Colonic mucosa (tissue), 4 donors: ENCODE measurements at places on chromosomes 3 and 15. TPM values are rescaled to one million over a fixed set of nuclear protein-coding genes. Genes with fewer than 3 reads are reported as not detected.

DNA sequence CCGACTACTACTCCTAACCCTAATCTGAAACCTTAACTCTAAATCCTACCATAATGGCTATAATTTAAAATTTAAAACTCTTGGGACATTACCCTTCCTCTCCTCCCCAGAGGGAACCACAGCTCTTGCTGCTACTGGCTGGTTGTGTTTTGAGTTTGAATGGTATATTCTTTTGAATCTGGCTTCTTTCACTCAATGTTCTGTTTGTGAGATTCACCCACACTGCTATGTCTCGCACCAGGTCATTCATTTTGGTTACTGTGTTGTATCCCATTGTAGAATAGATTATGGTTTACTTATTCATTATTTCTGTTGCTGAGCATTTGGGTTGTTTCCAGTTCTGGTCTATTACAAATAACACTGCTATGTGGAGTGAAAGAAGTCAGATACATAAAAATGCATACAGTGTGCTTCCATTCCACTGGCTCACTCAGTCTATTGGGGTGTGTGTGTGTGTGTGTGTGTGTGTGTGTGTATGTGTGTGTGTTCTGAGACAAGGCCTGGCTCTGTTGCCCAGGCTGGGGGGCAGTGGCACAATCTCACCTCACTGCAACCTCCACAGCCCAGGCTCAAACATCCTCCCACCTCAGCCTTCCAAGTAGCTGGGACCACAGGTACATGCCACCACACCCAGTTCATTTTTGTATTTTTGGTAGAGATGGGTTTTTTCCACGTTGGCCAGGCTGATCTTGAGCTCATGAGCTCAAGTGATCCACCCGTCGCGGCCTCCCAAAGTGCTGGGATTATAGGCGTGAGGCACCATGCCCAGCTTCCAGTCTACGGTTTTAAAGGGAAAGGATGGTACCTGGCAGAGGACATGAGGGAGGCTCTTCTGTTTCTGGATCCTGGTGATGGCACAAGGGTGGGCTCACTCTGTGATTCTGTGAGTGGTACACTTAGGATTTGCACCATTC is 19.2 kb upstream of the SYNM start:
- no peaks in the 10 kb centered on the region for H3K4me1 ChIP-seq
- H3K36me3 ChIP-seq, result no peaks in the 10 kb centered on the region
- no peak overlapping the region for H3K4me3 ChIP-seq
- H3K27me3 ChIP-seq, result no peaks in the 10 kb centered on the region
- H3K27ac ChIP-seq, result no peak overlapping the region
- DNase-seq, result no peak

DNA sequence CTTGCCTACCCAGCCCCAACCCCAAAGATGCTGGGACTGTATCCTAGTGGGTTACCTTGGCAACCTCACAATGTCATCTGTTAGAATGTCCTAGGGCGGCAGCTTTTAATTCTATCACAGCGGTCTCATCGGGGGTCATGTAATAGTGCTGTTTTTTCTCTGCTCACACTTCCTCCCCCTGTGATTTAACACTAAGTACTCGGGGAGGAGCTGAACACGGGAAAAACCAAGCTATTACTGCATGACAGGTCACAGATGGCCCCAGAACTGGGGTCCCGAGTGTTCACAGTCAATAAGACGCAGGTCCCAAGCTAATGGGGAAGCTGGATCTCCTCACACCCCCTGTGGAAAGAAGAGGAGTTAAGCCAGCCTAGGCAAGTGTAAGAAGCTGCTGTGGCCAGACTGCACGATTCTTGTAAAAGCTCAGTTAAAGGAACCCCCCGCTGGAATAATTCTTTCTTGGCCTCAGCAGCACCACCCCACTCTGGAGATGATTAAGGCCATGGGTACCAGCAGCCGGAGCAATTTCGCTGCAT is 2.5 kb upstream of the RFTN1 start:
- H3K4me1 ChIP-seq, result no peaks in the 10 kb centered on the region
- peaks cover 3% of the 10 kb centered on the region for H3K27me3 ChIP-seq
- no peak overlapping the region for H3K27ac ChIP-seq
- H3K4me3 ChIP-seq, result no peak overlapping the region
- H3K36me3 ChIP-seq, result no peaks in the 10 kb centered on the region
- DNase-seq, result no peak

DNA sequence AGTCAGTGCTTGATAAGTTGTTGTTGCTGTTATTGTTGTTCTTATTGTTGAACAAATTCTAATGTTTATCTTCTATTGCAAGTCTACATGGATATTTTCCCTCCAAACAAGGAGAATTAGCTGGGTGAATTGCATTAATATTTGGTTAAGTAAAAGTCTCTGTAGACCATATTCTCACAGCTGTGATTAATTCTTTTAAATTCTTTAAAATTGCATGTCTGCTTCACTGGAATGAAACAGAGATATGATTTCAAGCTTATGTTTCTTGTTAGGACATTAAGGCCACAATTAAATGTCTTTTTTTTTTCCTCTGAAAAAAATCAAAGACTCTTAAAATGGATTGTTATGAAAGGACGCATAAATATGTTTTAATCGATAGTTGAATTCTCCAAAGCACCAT is 153.4 kb downstream of the EBLN2 start:
- no peak overlapping the region for H3K4me3 ChIP-seq
- no peaks in the 10 kb centered on the region for H3K36me3 ChIP-seq
- H3K27ac ChIP-seq, result no peak overlapping the region

SLC22A14 gene
- 0.44 TPM for total RNA-seq

SLC28A1 gene
- total RNA-seq, result not detected

XYLB gene
- total RNA-seq, result 17.4 TPM

DNA sequence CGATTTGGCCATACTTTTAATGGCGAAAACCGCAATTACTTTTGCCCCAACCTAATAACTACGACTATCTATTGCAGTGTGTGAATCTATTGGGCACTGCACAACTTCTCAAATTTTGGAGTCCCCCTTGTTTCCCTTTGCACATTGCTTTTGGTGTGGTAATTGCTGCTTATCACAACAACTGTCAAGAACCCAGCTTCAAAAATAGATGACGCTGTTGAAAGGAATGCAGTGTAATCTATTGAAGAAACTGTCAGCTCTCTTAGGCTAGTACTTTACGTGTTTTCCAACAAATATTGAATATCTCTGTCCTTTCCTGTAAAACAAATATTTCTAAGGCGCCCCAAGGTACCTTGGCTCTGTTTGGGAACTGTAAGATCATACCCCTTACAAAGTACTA is 222.8 kb upstream of the UBE2E2 start:
- no peaks in the 10 kb centered on the region for H3K27me3 ChIP-seq
- no peaks in the 10 kb centered on the region for H3K4me1 ChIP-seq
- H3K36me3 ChIP-seq, result no peaks in the 10 kb centered on the region

- H3K4me3 ChIP-seq, result no peak overlapping the region
- no peaks in the 10 kb centered on the region for H3K27me3 ChIP-seq
- peaks cover 6% of the 10 kb centered on the region for H3K4me1 ChIP-seq
- H3K27ac ChIP-seq, result no peak overlapping the region
- H3K36me3 ChIP-seq, result no peaks in the 10 kb centered on the region
Measured at GRCh38 chr3:4712109-4712508, 219.0 kb downstream of the ITPR1 start.

DNA sequence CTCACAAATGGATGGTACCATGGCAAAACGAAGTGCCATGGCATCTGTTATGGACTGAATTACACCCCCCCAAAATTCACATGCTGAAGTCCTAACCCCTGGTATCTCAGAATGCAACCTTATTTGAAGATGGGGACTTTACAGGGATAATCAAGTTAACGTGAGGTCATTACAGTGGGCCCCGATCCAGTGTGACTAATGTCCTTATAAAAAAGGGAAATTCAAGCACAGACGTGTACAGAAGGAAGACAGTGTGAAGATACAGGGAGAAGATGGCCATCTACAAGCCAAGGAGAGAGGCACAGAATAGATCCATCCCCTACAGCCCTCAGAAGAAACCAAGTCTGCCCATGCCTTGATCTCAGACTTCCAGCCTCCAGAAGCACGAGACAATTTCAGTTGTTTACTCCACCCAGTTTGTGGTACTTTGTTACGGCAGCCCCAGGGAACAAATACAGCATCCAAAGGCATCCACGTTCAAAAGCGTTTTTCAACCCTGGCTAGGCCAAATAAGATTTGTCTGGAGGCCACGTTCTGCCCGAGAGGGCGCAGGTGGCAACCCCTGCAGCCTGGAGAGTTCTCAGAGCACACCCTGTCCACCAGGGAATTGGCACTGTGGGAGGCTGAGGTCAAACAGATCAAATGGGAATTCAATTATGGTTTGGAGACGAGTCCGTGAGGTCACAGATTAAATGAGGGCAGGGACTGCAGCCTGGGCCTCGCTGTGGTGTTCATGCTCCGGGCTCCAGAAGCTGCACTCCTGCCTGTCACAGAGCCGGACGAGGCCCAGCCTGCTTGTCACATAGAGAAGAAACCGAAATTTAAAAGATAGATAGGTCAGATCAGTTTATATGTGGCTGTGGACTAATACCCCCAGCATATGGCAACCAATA is 494.8 kb downstream of the SHQ1 start:
- H3K4me3 ChIP-seq, result no peak overlapping the region
- no peaks in the 10 kb centered on the region for H3K36me3 ChIP-seq
- no peak for DNase-seq
- H3K4me1 ChIP-seq, result no peaks in the 10 kb centered on the region
- no peak overlapping the region for H3K27ac ChIP-seq

DNA sequence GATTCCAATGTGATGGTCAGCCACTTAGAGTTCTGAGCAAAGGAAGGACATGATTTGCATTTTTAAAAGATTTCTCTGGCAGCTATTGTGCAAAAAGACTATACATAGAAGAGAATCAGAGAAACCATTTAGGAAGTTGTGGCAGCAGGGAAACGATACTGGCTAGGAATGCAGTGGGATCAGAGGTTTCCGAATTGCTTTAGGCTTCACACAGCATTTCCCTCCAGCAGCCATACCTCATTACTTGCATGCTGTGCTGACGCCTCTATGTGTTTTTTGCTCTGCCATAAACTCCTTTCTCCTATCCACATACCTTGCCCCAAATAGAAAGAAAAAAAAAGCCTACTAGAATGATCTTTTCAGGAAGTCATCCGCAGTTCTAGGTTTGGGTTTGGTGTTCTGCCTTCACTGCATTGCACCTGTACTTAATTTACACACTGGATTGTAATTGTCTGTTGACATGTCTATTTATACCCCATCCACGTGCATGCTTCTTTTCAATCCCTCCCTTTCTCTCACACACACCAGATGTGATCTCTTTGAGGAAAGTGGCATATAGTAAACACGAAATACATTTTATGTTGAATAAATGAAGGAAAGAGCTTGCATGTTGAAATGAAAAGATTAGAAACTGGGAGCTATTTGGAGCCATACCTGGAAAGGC is 860.3 kb upstream of the SEMA6D start:
- H3K4me1 ChIP-seq, result no peaks in the 10 kb centered on the region
- no peak for DNase-seq
- H3K27me3 ChIP-seq, result no peaks in the 10 kb centered on the region
- no peak overlapping the region for H3K27ac ChIP-seq

DOCK3 gene
- 0.02 TPM for total RNA-seq

CLDND1 gene
- total RNA-seq, result 97.8 TPM

GRCh38 chr15:81174125-81174791 is 22.4 kb upstream of the IL16 start:
- no peaks in the 10 kb centered on the region for H3K36me3 ChIP-seq
- H3K27ac ChIP-seq, result no peak overlapping the region
- no peak overlapping the region for H3K4me3 ChIP-seq
- H3K4me1 ChIP-seq, result no peaks in the 10 kb centered on the region
- DNase-seq, result no peak

STRC gene
- 1.1 TPM for total RNA-seq

- H3K27me3 ChIP-seq, result no peaks in the 10 kb centered on the region
- H3K4me3 ChIP-seq, result no peak overlapping the region
- no peak overlapping the region for H3K27ac ChIP-seq
- no peak for DNase-seq
- no peaks in the 10 kb centered on the region for H3K36me3 ChIP-seq
Measured at GRCh38 chr3:13768453-13768852, 111.4 kb downstream of the WNT7A start.

LYSMD2 gene
- 7.8 TPM for total RNA-seq

DNA sequence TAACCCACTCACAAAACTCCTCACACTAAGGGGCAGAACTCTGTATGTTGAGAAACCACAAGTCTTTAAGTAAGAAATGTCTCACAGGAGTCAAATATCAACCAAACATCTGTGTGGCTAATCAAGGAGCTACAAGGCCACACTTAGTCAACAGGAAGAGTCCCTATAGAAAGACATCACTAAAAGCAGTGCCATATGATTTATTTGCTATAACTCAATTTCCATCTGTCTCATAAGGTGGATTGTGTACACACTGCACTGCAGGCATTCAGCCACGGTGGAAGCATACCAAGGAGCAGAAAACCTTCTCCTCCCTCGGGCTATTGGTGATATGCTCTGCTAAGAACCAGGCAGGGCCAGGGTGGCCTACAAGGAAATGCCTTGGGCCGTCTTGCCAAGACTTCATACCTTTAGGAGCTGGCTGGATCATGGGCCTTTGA is 197.6 kb upstream of the CFAP20DC start:
- DNase-seq, result no peak
- H3K27me3 ChIP-seq, result no peaks in the 10 kb centered on the region
- no peaks in the 10 kb centered on the region for H3K36me3 ChIP-seq

GPR27 gene
- 0.61 TPM for total RNA-seq

- no peak for DNase-seq
- H3K4me3 ChIP-seq, result no peak overlapping the region
- no peak overlapping the region for H3K27ac ChIP-seq
- H3K27me3 ChIP-seq, result no peaks in the 10 kb centered on the region
- H3K4me1 ChIP-seq, result no peaks in the 10 kb centered on the region
Measured at GRCh38 chr3:157373783-157374182, 62.9 kb upstream of the PTX3 start.

DNA sequence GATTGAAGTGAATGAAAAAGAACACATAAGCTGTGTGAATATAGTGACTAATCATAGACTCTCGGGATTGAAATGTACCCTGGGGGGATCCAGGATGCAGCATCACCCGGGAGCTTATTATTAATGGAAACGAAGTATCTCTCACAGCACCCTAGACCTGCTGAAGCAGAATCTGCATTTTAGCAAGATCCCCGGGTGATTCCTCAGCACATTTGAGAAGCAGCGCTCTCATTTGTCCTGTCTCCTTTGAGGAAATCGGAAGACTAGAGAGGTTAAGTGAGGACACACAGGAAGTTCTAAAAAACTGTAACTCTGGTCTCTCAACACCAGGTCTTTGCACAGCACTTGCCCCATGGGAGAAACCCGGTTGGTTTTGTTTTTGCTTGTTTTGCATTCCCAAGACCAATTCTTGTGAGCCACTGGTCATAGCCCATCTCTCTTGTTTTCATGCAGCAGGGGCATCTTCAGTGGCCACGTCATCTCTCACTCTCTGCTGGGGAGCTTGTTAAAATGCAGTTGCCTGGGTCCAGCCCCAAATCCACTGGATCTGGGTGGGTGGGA is 30.2 kb downstream of the ZNF710 start:
- H3K27ac ChIP-seq, result peak overlapping the region; percentile 23
- no peak for DNase-seq
- peaks cover 42% of the 10 kb centered on the region for H3K4me1 ChIP-seq
- H3K27me3 ChIP-seq, result no peaks in the 10 kb centered on the region
- H3K36me3 ChIP-seq, result no peaks in the 10 kb centered on the region

- H3K27ac ChIP-seq, result no peak overlapping the region
- H3K4me3 ChIP-seq, result no peak overlapping the region
- H3K36me3 ChIP-seq, result no peaks in the 10 kb centered on the region
- no peak for DNase-seq
- no peaks in the 10 kb centered on the region for H3K27me3 ChIP-seq
Measured at GRCh38 chr3:14843321-14843720, 24.6 kb downstream of the FGD5 start.
